ENCODE measurements at places on chromosomes 11 and 22.

GRCh38 chr22:43884600-43885318 lies 7.1 kb downstream of the PNPLA5 start:
- peak; percentile 59 for DNase-seq

GRCh38 chr11:27217948-27218420 lies 145.0 kb downstream of the CCDC34 start:
- DNase-seq, result no peak

GRCh38 chr11:105852403-105852802 lies 169.6 kb downstream of the MSANTD4 start:
- no peak for DNase-seq

DNA sequence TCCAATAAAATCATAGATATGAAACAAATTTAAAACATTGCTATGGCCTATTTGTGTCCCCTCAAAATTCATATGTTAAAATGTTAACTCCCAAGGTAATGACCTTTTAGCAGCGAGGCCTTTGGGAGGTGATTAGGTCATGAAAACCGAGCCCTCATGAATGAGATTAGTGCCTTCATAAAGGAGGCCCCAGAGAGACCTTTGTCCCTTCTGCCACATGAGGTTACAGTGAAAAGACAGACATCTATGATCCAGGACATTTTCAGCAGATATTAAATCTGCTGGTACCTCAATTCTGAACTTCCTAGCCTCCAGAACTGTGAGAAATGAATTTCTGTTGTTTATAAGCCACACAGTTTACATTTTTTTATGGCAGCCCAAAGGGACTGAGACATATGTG lies 171.7 kb downstream of the MPPED1 start:
- DNase-seq, result no peak
